T-helper 1 cell (primary cell): ENCODE measurements at places on chromosomes 4 and X.

GRCh38 chr4:98630737-98631454, 27.5 kb downstream of the TSPAN5 start:
- no peak for DNase-seq

- no peak for DNase-seq
These were observed 282.1 kb downstream of the BCOR start for GRCh38 chrX:39815631-39816030.

DNA sequence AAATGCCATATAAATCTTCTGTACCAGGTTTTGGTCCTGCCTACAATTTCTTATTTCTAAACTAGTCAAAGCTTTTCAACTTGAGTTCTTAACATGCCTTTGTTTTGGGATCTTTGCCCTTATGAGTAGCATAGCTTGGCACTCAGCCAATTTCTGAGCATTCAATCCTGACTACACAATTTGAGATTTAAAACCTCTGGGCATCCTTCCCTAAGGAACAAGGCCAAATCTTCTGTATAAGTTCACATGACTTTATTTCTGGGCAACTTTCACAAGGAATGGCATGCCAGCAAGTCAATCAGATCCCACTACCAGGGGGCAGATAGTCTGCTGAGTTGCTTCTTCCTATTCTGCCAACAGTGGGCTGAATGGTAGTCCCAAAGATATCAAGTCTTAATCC, 254.2 kb downstream of the ADAMTS3 start:
- DNase-seq: no peak

GRCh38 chr4:4677556-4678522, 136.0 kb upstream of the STX18 start:
- DNase-seq: no peak

DNA sequence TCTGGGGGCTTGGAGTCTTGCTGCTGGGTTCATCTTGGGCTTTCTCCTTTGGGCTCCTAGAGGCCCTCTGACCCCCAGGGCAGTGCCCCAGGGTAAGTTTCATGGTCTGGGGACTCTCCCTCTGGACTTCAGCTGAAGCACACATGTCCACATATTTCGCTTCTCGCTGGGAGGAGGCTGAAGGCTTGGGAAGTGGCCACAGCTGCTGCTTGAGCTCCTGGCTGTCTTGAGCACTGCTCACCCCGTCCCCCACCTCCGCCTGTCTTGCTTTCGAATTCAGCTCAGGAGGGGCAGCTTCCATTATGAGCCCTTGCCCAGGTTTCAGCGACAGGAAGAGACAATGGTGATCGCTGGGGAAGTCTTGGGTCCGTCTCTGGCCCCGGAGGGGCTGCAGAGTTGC, 3.7 kb downstream of the C4orf54 start:
- DNase-seq: no peak

GRCh38 chr4:151860561-151861093, 99.8 kb upstream of the GATB start:
- no peak for DNase-seq

GRCh38 chr4:83556816-83557215, 20.9 kb downstream of the GPAT3 start:
- no peak for DNase-seq

DNA sequence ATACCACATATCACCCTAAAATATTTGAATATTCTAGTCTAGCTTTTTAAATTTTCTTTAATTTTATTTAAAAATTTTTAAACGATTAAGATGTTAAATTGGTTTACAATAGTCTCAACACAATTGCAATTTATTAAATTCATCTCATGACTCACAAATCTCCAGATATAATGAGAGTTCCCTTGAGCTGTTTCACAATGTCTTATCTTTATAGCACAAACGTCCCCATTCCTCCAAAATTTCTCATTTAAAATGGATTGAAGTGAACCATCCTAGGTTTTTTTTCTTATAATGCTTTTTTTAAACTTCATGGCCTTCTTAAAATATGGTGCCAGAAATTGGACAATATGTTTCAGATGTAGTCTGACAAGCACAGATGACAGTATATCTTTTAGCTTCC, 204.4 kb downstream of the GABRB1 start:
- no peak for DNase-seq

- no peak for DNase-seq
These were observed 155.3 kb downstream of the FHIP1A start for GRCh38 chr4:151564321-151564720.

DNA sequence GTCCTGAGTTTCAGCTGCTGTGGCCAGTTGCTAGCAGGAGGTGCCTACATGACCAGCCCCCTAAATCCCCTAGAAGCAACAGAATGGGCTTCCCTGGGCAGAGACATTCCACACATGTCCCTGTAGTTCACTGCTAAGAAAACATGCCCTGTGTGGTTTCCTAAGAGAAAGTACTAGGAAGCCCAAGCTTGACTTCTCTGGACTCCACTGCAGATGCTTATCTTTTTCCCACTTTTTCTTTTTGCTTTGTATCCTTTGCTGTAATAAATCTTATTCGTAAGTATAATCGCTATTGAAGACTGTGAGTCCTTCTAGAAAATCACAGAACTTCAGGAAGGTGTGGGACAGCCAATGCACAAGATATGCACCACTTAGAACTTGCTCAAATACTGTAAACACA, 15.6 kb downstream of the RPGR start:
- DNase-seq: no peak

DNA sequence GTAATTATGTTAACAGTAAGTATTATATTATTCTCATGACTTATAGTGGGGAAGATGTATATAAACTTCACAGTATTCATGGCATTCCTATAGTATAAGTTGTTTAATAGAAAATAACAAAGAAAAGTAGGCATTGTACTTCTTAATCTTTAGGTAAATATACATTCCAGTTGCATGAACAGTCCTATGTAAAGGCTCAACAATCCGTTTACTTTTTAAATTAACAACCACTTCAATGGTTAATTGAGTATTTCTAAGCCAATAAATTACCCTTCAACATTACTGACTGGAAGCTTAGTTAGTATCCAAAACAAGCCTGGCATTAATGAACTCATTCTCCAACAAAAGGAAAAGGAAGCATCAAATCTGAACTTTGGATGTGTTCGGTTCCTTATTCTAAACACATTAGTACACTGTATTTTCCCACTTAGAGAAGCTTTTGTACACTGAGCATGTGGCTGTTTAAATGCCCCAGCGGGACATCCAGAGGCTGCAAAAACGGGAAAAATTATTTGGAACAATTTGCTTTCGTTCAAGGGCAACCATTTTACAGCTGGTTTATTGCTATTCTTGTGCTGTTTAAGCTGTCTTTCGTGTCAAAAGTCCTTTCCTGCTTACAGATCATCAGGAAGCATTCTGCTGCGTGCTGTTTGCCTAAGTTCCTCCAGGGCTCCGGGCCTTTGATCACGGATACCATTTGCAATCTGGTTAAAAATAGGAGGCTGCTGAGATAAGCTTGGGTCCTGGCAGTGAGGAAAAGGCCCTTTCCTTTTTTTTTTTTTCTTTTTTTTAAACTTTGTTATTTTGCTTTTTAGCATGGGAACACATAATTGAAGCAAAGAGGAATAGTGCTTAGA, 460.3 kb downstream of the SPRY1 start:
- no peak for DNase-seq

- no peak for DNase-seq
These were observed 299.9 kb downstream of the UNC5C start for GRCh38 chr4:95248720-95249425.

DNA sequence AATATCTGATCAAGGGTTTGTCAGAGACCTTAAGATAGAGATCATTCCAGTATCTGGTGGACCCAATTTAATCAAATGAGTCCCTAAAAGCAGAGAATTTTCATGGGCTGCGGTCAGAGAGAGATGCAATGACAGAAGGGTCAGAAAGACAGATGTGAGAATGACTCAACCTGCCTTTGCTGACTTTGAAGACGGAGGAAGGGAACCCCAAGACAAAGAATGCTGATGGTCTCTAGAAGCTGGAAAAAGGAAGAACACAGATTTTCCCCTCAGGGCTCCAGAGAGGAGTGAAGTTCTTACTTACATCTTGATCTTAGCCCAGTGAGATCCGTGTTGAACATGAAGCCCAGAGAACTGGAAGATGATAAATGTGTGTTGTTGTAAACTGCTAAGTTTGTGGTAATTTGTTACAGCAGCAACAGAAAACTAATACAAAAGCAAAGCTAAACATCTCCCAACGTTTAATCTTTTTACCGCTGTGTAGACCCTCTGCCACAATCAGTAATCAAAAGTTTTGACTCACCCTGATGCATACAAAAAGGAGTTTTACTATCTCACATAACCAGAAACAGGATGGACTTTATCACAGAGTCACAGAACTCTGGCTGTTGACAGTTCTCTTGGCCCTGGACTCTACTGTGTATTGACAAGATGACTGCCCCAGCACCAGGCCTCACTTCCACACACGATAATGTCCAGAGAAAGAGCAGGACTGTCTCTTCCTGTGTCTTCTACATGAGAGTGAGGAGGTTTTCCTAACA, 70.2 kb upstream of the MAGEB2 start:
- DNase-seq: no peak

DNA sequence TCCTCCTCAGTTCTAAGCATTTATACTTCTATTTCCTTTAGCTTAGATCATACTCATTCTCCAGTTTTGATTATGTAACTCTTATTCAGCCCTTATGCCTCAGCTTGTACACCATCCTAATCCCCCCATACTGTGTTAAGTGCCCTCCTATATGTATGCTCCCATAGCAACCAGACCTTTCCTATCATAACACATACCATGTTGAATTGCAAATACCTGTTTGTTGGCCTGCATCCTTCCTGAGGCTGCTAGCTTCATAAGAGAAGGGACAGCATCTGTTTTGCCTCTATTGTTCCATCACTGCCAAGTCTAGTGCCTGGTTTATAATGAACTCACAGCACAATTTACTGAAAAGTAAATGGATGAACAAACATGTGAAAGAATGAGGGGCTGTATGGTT, 443.7 kb downstream of the CENPC start:
- no peak for DNase-seq

GRCh38 chr4:103076747-103077347, at the start of gene SLC9B2:
Gene SLC9B2, minus strand, starts transcription at chr4:103076761. Its CDS starts 9,211 bp downstream, at chr4:103067550.
- DNase-seq: no peak

GRCh38 chrX:42857766-42858165, 79.8 kb upstream of the PPP1R2C start:
- DNase-seq: no peak

DNA sequence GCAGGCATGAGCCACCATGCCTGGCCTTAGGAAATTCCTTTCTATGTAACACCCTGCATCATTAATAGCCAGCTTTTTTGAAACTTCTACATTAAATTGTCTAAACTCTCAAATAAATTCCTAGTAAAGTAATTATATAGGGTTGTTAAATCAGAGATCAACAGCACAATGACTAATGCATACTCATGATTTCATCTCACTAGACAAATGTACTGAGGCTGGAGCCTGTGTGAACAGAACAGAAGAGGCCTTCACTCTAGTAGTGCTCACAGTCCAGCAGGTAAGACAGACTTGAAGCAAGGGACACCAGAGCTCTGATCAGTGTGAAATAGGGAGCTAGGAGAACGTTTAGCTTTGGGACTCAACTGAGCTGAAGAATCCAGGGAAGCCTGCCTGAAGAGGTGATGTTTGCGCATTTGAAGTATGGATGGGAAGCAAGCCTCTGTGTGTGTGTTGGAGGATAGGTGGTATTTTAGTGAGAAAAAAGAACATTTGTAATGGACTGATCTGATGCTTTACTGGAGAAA, 3.9 kb downstream of the ZFP42 start:
- DNase-seq: no peak

DNA sequence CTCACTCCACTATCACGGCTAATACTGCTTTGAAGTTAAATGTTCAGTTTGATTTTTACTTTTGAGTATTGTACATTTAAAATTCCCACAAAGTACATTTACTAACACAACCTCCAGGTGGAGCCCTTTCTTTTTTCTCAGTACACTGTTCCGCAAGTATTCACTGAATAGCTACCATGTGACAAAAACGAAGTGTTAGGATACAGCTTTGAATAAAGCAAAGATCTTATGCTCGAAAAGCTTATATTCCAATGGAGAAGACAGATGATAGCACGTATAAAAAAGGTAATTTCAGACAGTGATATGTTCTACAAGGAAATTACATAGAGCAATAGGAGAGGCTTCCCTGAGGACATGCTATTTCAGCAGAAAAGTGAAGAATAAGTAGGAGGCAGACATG, 60.7 kb upstream of the ABCG2 start:
- DNase-seq: no peak

DNA sequence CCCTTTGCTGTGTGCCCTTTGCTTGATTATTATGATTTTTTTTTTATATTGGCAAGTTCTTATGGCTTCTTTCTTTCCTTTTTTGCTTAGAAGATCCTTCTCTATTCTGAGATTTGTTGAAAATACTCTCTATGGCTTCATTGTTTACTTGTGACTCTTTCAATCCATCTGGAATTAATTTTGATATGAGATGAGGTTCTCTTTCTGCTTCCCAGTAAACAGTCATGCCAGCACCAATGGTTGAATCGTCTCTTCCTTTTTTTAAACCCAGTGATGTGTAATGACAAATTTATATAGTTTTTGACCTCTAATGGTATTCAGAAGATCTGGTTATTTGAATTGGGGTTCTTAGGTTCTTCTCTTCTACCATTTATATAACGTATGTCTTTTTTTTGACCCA, 121.8 kb downstream of the ARHGAP10 start:
- DNase-seq: no peak

GRCh38 chr4:123230061-123230460, 166.5 kb upstream of the SPRY1 start:
- no peak for DNase-seq

GRCh38 chr4:57124145-57124544, 14.0 kb upstream of the IGFBP7 start:
- no peak for DNase-seq

DNA sequence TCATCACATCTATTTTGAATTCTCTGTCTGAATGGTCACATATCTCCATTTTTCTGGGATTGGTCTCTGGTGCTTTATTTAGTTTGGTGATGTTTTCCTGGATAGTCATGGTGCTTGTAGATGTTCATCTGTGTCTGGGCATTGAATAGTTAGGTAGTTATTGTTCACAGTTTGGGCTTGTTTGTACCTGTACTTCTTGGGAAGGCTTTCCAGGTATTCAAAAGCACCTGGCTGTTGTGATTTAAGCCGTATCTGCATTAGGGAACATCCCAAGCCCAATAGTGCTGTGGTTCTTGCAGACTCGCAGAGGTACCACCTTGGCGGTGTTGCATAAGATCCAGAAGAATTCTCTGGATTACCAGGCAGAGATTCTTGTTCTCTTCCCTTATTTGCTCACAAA, 44.6 kb downstream of the COL4A5 start:
- DNase-seq: no peak
